ENCODE measurements at places on chromosomes 2 and 18.

GRCh38 chr2:180474716-180475115 lies 467.6 kb upstream of the CWC22 start:
- DNase-seq: no peak

GRCh38 chr18:74294526-74294925 lies 2.8 kb upstream of the CYB5A start:
- DNase-seq: no peak

- DNase-seq: no peak
Measured at GRCh38 chr2:125644257-125644656, 1011.7 kb upstream of the GYPC start.

DNA sequence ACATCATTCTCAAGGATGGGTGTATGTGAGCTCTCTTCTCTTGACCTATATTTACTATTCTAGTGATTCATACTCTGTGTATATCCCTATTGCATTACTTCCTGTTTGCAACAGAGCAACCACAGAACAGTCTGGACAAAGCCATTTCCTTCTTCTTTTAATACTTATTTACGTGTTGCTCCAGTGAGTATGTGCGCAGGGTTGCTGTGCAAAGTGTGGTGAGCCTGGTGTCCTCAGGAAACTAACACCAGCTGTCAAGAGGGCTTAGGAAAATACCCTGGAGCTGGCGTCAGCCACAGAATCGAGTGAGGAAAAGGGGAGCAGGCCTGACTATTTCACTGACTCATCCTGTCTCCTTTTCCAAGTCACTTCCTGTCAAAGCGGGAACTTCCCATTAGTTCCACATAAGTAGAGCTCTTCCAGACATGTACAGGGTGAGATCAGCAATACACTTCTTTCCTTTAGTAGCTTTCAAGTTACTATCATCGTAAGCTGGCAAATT lies 214.1 kb upstream of the COPS8 start:
- DNase-seq: peak; percentile 97

DNA sequence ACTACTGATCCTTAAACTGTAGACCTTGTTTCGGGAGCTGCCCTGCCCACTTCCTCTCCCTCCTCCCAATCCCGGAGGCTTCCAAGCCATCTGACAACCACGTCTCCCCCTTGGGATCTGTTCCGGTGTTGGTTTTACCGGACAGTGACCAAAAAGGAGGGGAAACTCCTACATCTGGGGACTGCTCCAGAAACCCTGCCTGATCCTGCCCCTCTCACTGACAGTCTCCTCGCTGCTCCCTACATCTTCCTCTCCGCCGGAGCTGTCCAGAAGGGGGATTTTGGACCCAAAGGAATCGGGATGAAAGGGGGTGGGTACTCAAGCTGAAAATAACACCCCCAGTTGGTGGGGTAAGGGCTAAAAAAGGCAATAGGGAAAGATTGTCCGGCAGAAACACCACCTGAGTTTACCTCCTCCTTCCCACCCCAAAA lies 1.5 kb downstream of the INO80D start:
- DNase-seq: peak; percentile 35

DNA sequence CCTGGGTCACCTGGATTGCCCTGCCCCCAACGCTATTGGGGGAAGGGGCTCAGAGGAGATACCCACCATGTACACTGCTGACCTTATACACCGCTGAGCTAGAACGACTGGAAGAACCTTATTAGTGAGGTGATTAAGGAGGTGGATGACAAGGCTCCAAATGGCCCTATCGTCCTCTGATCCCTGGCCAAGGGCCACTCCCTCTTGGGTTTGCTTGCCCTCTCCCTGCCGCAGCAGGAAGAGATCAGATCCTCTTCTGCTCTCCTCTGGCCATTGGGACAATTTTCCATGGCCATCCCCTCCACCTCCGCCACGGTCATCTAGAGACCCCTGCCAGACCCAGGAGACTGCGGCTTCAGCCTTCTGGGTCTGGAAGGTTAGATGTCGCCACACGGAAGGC lies 1.2 kb downstream of the ZNF514 start:
- no peak for DNase-seq

Data from fibroblast of skin of left quadriceps (primary cell).